ENCODE measurements at places on chromosomes 2 and 18. TPM values are rescaled to one million over a fixed set of nuclear protein-coding genes. Genes with fewer than 3 reads are reported as not detected.

- DNase-seq: no peak
Measured at GRCh38 chr18:36469461-36469860, 171.9 kb downstream of the FHOD3 start.

DNA sequence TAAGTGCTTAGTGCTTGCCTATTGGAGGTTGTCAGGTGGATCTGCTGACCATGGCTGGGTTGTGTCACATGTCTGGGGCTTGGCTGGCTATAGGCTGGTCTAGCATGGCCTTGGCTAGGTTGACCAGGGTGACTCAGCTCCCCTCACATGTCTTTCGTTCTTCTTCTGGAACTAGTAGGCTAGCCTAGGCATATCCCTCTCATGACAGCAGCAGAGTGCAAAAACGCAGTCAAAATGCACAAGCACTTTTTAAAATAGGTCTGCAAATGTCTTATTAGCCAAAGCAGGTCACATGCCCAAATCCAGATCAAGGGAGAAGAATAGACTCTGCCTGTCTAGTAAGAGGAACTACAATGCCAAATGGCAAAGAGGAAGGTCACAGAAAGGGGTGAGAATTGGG lies 179.7 kb upstream of the ACVR2A start:
- DNase-seq: no peak

- no peak for DNase-seq
Measured at GRCh38 chr18:8715599-8715998, 10.2 kb downstream of the MTCL1 start.

GRCh38 chr2:66987733-66988132 lies 409.4 kb upstream of the ETAA1 start:
- no peak for DNase-seq

DNA sequence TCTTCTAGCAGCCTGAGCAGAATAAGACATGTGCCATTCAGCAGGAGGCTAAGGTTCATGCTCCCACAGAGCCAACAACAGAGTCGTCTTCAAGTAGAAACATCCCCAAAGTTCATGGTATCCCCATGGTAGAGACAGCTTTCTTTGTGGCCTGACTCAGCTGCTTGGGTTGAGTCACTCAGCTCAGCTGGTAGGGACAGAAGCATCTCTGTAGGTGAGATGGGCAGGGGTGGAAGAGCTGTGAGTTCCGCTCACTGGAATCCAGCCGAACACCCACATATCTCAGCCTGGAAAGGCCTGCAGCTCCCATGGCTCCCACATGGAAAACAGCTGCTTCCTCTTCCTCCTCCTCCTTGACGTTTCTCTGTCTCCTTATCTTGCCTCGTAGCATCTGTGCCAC lies 792.7 kb downstream of the RNF144A start:
- DNase-seq: no peak

- DNase-seq: no peak
Measured at GRCh38 chr2:181697126-181697525, 16.8 kb upstream of the NEUROD1 start.

DNA sequence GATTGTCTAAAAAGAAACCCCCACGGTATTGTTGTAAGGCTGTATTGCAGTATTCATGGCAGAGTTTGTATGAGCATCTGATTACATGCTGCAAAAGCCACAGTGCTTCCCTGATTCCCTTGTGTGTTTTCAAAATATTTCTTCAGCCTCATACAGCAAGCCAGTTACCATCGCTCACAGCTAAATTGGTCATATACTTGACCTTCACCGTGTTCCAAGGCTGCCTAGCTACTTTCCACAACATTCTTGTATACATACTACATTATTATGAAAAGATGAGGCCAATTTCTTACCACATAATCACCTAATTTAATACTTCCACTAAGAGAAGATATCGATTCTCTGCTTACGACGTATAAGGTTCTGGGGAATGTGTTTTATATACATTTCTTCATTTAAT lies 576.3 kb upstream of the CNTNAP5 start:
- no peak for DNase-seq

KCNG2 gene
- total RNA-seq: not detected

IL1A gene
- total RNA-seq: 6.8 TPM

NFATC1 gene
- total RNA-seq: 95.0 TPM

UGT1A3 gene
- not detected for total RNA-seq

SCG2 gene
- total RNA-seq: 0.07 TPM

CD8A gene
- total RNA-seq: 2.8 TPM

Measured in activated T-helper 2 cell treated with anti-CD3 and anti-CD28 coated beads, Interferon-gamma antibody, Interleukin-2, Interleukin-4, amounts not matched to agents 10 μg/mL and 5 μg/mL and 100 μg/mL, durations not matched to agents 14 hours and 24 hours and 36 hours (primary cell).